ENCODE measurements at places on chromosomes 5 and 9. TPM values are rescaled to one million over a fixed set of nuclear protein-coding genes. Genes with fewer than 3 reads are reported as not detected.
A peak's percentile ranks its signal among the peaks of the same experiment; 100 is the strongest.

ANKRD33B gene
- total RNA-seq, result 32.1 TPM

SLC4A9 gene
- total RNA-seq, result 0.20 TPM

CER1 gene
- not detected for total RNA-seq

NPDC1 gene
- total RNA-seq, result 137 TPM

INSL4 gene
- not detected for total RNA-seq

DBH gene
- not detected for total RNA-seq

ANKRD34B gene
- total RNA-seq, result 0.15 TPM

PCDHGA9 gene
- not detected for total RNA-seq

NUTM2F gene
- total RNA-seq, result 0.15 TPM

TAF11L5 gene
- not detected for total RNA-seq

C5orf34 gene
- 22.6 TPM for total RNA-seq

GRCh38 chr9:83141887-83142286, 78.9 kb upstream of the RASEF start:
- no peaks in the 10 kb centered on the region for H3K36me3 ChIP-seq
- no peak overlapping the region for H3K27ac ChIP-seq
- no peaks in the 10 kb centered on the region for H3K27me3 ChIP-seq
- H3K4me1 ChIP-seq, result no peaks in the 10 kb centered on the region

DNA sequence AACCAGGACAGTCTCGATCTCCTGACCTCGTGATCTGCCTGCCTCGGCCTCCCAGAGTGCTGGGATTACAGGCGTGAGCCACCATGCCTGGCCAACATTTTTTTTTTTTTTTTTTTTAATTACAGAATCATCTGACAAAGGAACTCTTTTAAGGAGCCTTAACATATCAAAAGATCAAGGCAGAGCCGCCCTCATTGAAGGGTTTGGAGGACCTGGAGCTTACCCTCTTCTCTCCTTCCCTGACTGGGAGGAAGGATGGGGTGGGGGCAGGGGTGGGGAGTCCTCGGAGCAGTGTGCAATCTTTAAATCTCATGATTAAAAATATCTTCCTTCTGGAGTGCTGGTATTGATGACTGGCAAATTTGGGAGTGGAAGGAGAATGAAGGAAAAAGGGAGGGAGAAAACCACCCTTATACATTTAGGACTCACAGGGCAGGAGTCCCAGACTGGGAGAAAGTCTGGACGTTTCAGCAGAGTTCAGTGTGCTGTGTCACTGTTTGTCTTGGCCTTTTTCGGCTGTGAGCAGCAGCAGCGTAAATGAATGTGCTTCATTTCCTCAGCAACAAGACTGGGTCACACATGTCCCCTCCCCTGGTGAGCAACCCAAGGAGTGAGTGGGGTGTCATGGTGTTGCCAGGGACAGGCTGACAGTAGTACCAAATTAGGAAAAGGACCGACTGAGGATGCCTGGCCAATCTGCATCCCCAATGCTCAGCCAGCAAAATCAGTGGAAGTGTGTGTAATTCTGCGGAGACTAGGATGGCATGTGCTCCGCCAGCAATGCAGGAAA, 115.3 kb upstream of the BNC2 start:
- H3K27ac ChIP-seq, result no peak overlapping the region
- no peak for DNase-seq
- H3K4me1 ChIP-seq, result no peaks in the 10 kb centered on the region
- H3K27me3 ChIP-seq, result no peaks in the 10 kb centered on the region
- no peaks in the 10 kb centered on the region for H3K36me3 ChIP-seq
- no peak overlapping the region for H3K4me3 ChIP-seq

DNA sequence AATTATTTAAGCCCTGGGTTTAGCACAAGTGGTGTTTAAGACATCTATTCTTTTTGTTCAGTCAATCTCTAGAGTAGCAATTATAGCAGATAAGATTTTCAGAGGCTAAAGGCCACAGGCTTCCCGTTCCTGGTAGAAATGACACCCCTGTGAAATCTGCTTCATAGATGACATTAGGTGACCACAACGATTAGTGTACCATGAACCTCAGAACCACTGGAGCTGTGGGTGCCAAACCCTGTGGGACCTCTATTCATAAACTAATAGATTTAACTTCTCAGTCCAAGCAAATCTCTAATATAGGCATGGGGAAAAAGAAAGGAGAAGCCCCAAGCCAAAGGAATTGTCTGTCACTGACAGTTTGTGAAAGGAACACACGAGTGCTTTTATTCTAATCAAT, 207.4 kb downstream of the ARRDC3 start:
- no peak overlapping the region for H3K4me3 ChIP-seq
- no peaks in the 10 kb centered on the region for H3K27me3 ChIP-seq
- no peak for DNase-seq
- H3K4me1 ChIP-seq, result no peaks in the 10 kb centered on the region

GRCh38 chr9:114694719-114695269, 12.8 kb upstream of the TEX48 start:
- H3K4me1 ChIP-seq, result peaks cover 43% of the 10 kb centered on the region
- H3K4me3 ChIP-seq, result no peak overlapping the region
- H3K27ac ChIP-seq, result no peak overlapping the region
- no peak for DNase-seq
- no peaks in the 10 kb centered on the region for H3K36me3 ChIP-seq

GRCh38 chr5:103427326-103427725, 135.3 kb downstream of the NUDT12 start:
- no peak overlapping the region for H3K4me3 ChIP-seq
- DNase-seq, result no peak
- no peaks in the 10 kb centered on the region for H3K27me3 ChIP-seq

- no peak for DNase-seq
- H3K36me3 ChIP-seq, result no peaks in the 10 kb centered on the region
- no peak overlapping the region for H3K27ac ChIP-seq
- no peak overlapping the region for H3K4me3 ChIP-seq
These were observed 34.3 kb downstream of the MED10 start for GRCh38 chr5:6343951-6344592.

DNA sequence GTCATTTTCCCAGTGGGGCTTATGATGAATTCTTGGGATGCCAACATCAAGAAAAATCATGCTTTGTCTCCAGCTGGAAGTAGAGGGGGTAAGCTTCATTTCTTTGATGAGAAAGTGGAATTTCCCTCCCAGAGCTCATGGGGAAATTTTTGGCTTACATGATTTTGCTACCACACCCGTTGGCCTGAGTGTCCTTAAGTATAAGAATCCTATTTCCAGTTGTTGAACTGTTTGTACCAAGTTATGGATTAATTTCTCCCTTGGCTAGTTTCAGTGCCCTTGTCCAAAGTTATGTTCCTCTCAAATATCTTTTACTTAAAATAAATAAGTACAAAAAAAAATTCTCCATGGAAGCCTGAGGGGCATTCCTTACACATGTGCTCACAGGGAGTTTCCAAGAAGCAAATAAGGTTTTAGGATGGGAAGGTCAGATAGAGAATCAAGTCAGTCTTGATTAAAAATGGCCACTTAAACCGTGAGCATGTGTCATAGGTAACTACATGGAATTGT, 82.3 kb downstream of the PTCD2 start:
- no peaks in the 10 kb centered on the region for H3K36me3 ChIP-seq
- no peak overlapping the region for H3K4me3 ChIP-seq
- peak; percentile 60 for DNase-seq
- H3K27ac ChIP-seq, result peak overlapping the region; percentile 64
- H3K4me1 ChIP-seq, result peaks cover 29% of the 10 kb centered on the region

DNA sequence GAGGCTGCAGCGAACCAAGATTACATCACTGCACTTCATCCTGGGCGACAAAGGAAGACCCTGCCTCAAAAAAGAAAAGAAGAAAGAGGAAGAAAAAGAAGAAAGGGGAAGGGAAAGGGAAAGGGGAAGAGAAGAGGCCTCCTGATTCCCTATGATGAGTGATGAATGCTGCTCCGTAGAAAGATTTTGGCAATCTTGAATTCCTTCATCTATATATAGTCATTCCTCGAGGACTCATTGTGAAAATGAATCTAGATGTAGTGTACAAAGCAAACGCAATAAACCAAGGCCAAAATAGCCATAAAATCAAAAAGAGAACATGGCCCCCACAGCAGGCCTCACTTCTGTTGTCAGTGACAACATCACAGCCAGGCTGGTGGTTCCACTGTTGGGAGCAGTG, 218.0 kb downstream of the DCP2 start:
- H3K4me3 ChIP-seq, result no peak overlapping the region
- H3K4me1 ChIP-seq, result peaks cover 16% of the 10 kb centered on the region
- no peak overlapping the region for H3K27ac ChIP-seq

- H3K4me1 ChIP-seq, result no peaks in the 10 kb centered on the region
- no peaks in the 10 kb centered on the region for H3K27me3 ChIP-seq
- no peak for DNase-seq
- no peak overlapping the region for H3K27ac ChIP-seq
These were observed 351.5 kb upstream of the KLF4 start for GRCh38 chr9:107841076-107841475.

DNA sequence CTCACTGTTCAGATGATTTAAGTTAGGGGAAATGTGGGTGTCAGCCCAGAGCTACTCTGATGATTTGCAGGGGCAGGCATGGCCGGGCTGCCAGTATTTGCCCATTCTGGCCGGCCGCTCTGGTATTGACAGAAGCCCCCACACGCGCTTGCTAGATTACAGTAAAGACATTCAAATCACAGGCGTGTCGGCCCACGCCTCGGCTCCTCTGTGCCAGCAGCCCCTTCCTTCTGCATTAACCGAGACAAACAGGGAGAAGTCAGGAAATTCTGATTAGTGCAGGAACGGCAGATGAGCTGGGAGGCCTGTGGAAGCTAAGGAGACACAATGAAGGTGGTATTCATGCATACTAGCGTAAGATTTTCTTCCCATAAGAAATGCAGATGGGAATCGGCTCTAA, 113.3 kb downstream of the CRB2 start:
- no peak overlapping the region for H3K4me3 ChIP-seq
- DNase-seq, result no peak
- no peaks in the 10 kb centered on the region for H3K36me3 ChIP-seq
- peaks cover 16% of the 10 kb centered on the region for H3K4me1 ChIP-seq
- no peaks in the 10 kb centered on the region for H3K27me3 ChIP-seq

DNA sequence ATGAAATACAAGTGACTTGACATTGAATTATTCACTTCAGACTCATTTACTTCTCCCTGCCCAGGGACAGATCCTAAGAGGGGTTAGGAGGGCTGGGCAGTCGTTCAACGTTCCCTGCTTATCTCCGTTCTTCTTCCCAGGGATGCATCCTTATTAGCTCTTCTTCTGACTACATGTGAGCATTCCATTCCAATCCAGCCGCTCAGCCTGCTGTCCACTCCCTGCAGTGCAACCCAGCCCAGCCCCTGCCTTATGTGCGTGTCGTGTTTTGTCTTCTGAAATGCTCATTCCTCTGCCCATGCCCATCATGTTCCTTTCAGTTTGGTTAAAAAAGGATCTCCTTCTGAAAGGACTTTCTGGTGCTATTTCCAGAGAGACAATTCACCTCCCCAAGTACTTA, 64.7 kb upstream of the PALM2AKAP2 start:
- H3K27ac ChIP-seq, result no peak overlapping the region
- no peak for DNase-seq
- no peaks in the 10 kb centered on the region for H3K27me3 ChIP-seq
- H3K4me1 ChIP-seq, result peaks cover 43% of the 10 kb centered on the region
- no peaks in the 10 kb centered on the region for H3K36me3 ChIP-seq

DNA sequence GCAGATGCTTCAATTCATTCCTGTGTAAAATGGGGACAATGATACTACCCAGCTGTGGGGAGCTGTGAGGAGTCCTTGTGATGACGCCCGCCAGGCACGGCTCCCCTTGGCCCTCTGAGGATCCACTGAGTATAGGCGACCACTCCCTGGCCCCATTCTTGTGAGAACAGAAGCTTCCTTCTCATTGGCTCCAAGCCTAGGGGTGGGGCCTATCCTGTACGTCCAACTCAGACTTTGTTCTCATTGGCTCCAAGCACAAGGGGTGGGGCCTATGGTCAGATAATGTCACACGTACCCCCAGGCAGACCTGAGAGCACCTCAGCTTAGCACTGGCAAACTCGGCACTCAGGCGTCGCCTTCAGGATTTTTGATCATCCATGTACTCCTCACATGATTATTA, 232.9 kb upstream of the MVB12B start:
- H3K4me1 ChIP-seq, result no peaks in the 10 kb centered on the region
- H3K4me3 ChIP-seq, result no peak overlapping the region
- no peak overlapping the region for H3K27ac ChIP-seq
- DNase-seq, result no peak
- peaks cover 61% of the 10 kb centered on the region for H3K27me3 ChIP-seq
- no peaks in the 10 kb centered on the region for H3K36me3 ChIP-seq

DNA sequence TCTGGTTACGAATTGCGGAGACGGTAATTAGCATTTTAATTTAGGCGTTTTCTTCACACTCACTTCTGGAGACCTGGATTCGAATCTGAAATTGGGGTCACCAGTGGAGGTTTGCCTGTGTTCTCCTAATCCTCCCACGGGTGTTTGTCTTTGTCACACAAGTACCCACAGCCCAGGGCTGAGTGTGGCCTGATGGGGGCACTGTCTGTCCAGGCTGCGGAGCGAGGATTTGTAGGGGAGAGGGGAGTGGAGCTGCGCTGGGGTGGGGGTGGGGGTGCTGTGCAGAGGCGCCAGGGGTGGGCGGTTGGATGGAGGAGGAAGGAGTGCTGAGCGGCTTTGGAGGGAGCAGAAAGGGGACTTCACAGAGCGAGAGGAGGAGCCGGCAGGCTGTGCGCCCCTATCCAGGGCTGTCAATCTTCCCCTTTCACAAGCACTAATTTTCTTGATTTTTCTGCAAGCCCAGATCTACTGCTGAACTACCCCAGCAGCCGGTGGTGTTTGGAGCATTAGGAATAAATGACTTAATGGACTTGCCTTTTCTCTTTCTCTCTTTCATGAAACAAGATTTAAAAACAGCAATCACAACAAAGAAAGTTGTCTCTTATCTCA, 53.1 kb downstream of the TSPAN17 start:
- no peak for DNase-seq
- H3K27ac ChIP-seq, result no peak overlapping the region
- H3K4me3 ChIP-seq, result no peak overlapping the region
- no peaks in the 10 kb centered on the region for H3K36me3 ChIP-seq
- no peaks in the 10 kb centered on the region for H3K4me1 ChIP-seq

DNA sequence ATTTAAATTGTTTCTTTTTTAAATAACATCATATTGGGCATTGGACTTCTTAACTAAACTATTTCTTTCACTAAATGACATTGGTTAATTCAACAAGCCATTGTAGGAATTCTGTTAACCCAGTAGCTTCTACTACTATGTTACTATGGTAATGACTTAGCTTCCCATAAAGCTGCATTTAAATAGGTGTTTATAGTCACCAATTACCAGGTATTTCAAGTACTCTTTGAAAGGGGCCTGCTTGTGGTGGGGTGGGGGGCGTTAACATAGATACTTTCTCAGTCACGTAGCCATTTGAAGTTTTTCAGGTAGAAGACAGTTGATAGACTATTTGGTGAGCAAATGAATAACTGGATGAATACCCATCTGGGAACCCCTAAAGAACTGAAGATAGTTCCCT, 34.0 kb downstream of the PIK3R1 start:
- no peak for DNase-seq
- H3K4me1 ChIP-seq, result no peaks in the 10 kb centered on the region

Measured in PC-9 (cell line).